A549 treated with Hydrocortisone at 1 μM for 4 hours (cell line): ENCODE measurements at places on chromosomes 7 and 10. TPM values are rescaled to one million over a fixed set of nuclear protein-coding genes. Genes with fewer than 3 reads are reported as not detected.

The TNRC18 gene
- 30.7 to 55.1 TPM (median 39.2 TPM) in 5 replicates for total RNA-seq

The NPY gene
- not detected in 5 replicates for total RNA-seq

The THSD7A gene
- total RNA-seq, result 1.3 to 2.7 TPM (median 2.2 TPM) in 5 replicates

The SLC18A2 gene
- total RNA-seq, result 0.02 to 0.03 TPM (median 0.03 TPM) in 3 of 5 replicates, not detected in the others

The STOX1 gene
- total RNA-seq, result 0.53 to 0.82 TPM (median 0.70 TPM) in 5 replicates

The PLXNA4 gene
- total RNA-seq, result 0.41 to 1.3 TPM (median 0.77 TPM) in 5 replicates

The CH25H gene
- total RNA-seq, result 0.17 to 0.46 TPM (median 0.36 TPM) in 5 replicates

The ZNF736 gene
- 0.06 to 0.07 TPM in 2 of 5 replicates, not detected in the others for total RNA-seq

The IDI2 gene
- 0.06 TPM in 1 of 5 replicates, not detected in the others for total RNA-seq

The NYAP1 gene
- total RNA-seq, result 3.0 to 7.0 TPM (median 5.1 TPM) in 5 replicates

The NKX2-3 gene
- total RNA-seq, result 0.05 TPM in 1 of 5 replicates, not detected in the others

The ZMIZ2 gene
- 25.6 to 31.6 TPM (median 29.0 TPM) in 5 replicates for total RNA-seq

The HIBADH gene
- 37.4 to 47.1 TPM (median 41.6 TPM) in 5 replicates for total RNA-seq

The CFAP70 gene
- 0.10 to 0.18 TPM (median 0.12 TPM) in 5 replicates for total RNA-seq

The POMZP3 gene
- 22.8 to 25.9 TPM (median 24.8 TPM) in 5 replicates for total RNA-seq

The TAS2R3 gene
- total RNA-seq, result not detected in 5 replicates
